Stimulated activated CD8-positive, alpha-beta memory T cell treated with anti-CD3 and anti-CD28 coated beads, Interleukin-7, amount 100 ng/mL, for 24 hours (primary cell): ENCODE measurements at places on chromosomes 16 and 17.

DNA sequence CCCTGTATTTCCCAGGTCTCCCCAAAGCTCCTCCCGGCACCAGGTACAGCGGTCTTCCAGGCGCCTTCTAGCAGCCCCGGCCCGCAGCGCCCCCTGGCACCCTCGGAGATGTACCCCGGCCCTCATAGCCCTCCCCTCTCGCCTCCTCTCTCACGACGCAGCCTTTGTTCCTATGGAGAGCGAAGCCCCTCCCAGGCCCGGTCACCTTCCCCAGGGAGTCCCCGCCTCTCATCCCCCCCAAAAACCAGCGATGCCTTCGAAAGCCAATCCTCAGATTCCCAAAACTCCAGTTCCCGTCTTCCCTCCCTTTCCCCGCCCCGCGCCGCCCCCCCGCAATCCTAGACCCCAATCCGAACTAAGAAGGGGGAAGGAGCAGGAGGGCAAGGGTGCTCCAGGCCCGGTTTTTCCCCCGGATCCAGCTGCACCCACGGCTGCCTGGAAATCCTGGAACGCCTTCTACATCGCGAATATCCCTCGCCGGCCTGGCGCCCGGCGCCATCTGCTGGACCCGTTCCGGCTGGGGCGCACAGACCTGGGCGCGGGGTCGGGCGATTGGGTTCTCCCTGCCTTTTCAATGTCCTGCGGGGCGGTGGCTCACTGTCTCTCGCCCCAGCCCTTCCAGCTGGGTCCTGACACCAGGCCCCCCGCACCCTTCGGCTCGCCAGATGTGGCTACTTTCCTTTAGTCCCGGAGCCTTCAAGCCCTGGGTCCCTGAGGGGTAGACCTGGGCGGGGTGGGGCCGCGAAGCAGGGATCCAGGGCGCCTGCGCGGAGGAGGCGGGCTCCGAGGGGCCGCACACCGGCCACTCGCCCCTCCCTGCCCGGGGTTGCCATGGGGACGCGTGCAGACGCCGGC is at the start of gene DNAH2:
TSS of gene DNAH2 (plus strand) at position 844 of the 855 bp plus-strand sequence. CDS start 1,991 bp downstream, outside the sequence.
- DNase-seq = peak; percentile 31

DNA sequence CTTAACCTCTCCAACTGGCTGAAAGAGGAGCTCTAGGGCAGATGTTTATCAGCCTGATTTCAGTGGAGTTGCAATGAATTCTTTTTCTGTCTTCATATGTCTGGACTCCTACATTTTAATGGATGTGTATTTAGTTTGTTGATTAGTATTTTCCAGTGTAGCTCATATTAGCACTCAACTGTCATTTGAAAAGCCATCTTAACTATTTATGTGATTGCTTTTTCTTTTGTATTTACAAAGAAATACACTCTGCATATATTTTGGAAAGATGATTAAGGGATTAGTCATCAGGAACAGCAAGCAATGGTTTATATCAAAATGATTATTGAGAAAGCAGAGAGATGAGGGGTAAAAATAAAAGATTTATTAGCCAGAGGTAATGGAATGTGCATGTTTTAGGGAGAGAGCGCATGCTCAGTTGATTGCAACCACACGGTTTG is 71.1 kb downstream of the WWOX start:
- DNase-seq = no peak

DNA sequence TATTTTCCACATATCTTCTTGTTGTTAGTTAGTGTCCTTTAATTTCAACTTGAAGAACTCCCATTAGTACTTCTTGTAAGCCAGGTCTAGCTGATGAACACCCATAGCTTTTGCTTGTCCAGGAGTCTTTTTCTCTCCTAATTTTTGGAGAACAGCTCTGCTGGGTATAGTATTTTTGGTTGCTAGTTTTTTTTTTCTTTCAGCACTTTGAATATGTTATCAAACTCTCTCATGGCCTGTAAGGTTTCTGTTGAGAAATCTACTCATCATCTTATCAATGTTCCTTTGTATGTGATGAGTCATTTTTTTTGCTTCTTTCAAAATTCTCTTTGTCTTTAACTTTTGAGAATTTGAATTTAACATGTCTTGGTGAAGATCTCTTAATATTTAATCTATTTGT is 31.8 kb upstream of the NKD1 start:
- no peak for DNase-seq

GRCh38 chr17:72691586-72691985 is 400.9 kb downstream of the SLC39A11 start:
- DNase-seq = no peak

GRCh38 chr17:77209330-77209748 is 68.6 kb downstream of the SEC14L1 start:
- DNase-seq = no peak

- no peak for DNase-seq
Observed at GRCh38 chr17:56150649-56151048, 2.6 kb upstream of the ANKFN1 start.

- no peak for DNase-seq
Observed at GRCh38 chr16:15650698-15651171, 690 bp downstream of the NDE1 start.

DNA sequence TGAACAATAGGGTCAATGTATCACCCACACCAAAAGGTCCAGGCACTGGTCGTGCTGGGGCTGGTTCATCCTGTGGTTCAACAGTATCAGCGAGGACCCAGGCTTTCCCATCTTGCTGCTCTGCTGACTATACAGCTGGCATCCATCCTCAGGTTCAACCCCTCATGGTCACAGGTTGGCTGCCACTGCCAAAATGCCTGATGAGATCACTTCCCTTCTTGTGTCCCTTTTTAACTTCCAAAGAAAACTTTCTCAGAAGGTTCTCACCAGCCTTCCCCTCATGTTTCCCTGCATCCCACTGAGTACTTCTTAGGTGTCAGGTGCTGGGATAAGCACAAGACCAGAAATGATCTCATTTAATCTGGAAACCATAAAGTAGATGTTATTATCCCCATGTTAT is 25.7 kb downstream of the CLEC16A start:
- DNase-seq = no peak
